Aorta (tissue), 5 donors: ENCODE measurements at places on chromosomes 2 and 18. TPM values are rescaled to one million over a fixed set of nuclear protein-coding genes. Genes with fewer than 3 reads are reported as not detected.

MARCHF7 gene
- 88.1 TPM for total RNA-seq

LONRF2 gene
- total RNA-seq = 10.3 TPM

TUBB8B gene
- total RNA-seq = not detected

SH3BP4 gene
- 27.6 TPM for total RNA-seq

LRATD1 gene
- total RNA-seq = 2.1 TPM

SNX17 gene
- total RNA-seq = 90.5 TPM

GREB1 gene
- 8.6 TPM for total RNA-seq

GRCh38 chr2:150697596-150697995 lies 210.1 kb upstream of the RND3 start:
- no peak overlapping the region for H3K4me3 ChIP-seq
- H3K4me1 ChIP-seq = no peaks in the 10 kb centered on the region
- H3K27me3 ChIP-seq = no peaks in the 10 kb centered on the region
- H3K36me3 ChIP-seq = no peaks in the 10 kb centered on the region
- DNase-seq = no peak

GRCh38 chr2:124426625-124427024 lies 401.5 kb downstream of the CNTNAP5 start:
- no peak overlapping the region for H3K4me3 ChIP-seq
- no peaks in the 10 kb centered on the region for H3K36me3 ChIP-seq
- no peaks in the 10 kb centered on the region for H3K4me1 ChIP-seq

DNA sequence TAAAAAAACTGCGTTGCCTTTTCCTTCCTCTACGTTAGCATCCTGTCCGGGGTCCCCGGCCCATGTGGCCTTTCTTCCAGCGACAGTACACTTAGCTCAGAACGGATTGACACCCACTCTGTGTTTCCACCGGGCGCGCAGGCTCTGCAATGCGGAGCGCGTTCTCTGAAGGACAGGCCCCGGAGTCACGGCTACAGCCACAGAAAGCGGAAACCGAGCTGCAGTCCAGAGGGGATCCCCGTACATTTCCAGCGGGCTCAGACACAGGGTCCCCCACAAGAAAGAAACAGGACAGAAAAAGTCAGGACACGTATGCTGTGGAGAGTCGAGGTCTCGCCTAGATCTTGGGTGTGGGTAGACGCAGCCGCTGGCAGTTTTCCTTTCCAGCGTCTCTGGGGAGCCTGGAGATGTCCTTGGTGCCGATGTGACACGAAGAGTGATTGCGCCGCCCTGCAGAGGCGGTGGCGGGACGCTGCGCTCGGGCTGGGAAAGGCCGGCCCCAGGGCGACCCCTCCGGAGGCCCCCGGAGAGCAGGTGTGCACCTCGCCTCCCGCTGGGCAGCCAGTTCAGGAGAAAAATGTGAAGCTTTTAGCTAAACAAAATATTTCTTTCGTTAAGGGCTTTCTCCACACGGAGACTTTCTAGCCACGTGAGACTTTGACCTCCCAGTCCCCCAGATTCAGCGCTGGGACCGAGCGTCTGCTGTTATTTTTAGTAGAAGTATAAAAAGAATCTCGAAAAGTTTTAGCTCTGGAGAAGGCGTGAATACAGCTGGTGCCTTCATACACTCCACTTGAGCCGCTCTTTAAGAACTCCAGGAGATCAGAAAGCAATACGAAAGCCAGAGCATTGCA lies 1.3 kb upstream of the ACKR3 start:
- peak overlapping the region; percentile 80 for H3K27ac ChIP-seq
- no peaks in the 10 kb centered on the region for H3K36me3 ChIP-seq
- peak overlapping the region; percentile 56 for H3K4me3 ChIP-seq
- peak; percentile 86 for DNase-seq

- H3K4me1 ChIP-seq = no peaks in the 10 kb centered on the region
- H3K27me3 ChIP-seq = no peaks in the 10 kb centered on the region
- no peaks in the 10 kb centered on the region for H3K36me3 ChIP-seq
- H3K4me3 ChIP-seq = no peak overlapping the region
Observed at GRCh38 chr2:166653185-166653813, 159.2 kb upstream of the SCN7A start.
